Activated CD4-positive, alpha-beta T cell treated with anti-CD3 and anti-CD28 coated beads, Interleukin-2, amount 50 U/mL, for 48 hours (primary cell): ENCODE measurements at places on chromosomes 6 and 20.

GRCh38 chr20:31914170-31914569 lies 37.7 kb downstream of the PDRG1 start:
- no peak for DNase-seq

DNA sequence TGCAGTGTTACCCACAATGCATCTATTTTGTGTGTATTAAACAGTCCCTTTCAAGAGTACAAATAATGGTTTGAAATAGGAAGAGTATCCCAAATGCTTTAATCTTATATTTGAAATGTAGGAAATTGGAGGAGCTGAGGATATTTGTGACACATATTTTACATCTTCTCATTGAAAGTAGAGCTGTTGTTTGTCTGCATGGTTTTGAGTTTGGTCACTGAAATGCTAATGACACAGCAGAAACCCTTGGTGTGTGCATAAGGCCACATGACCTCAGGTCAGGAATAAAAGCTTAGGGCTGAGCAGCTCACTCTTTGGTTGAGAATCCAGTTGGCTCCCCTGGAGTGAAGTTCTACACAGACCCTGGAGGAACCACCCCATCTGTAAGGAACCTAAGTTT lies 49.8 kb downstream of the TPD52L1 start:
- no peak for DNase-seq

GRCh38 chr6:56538851-56539250 lies 103.8 kb downstream of the DST start:
- DNase-seq, result no peak

DNA sequence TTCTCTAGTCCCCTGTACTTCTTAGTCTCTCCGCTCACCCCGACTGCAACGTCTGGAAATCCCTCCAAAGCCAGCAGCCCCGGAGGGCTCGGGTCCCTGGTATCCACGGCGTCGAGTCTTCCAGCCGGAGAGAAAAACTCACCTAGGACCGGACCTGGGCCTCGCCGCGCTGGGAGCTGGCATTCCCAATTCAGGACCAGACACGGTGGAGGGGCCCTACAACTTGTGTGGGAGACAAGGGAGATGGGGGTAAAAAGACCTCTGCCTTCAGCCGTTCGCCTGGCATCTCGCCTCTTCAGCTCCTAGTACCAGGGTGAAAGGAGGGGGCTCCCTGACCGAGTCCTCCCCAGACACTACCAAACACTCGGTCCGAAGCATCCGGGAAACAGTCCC lies 64.3 kb downstream of the GPX5 start:
- no peak for DNase-seq

DNA sequence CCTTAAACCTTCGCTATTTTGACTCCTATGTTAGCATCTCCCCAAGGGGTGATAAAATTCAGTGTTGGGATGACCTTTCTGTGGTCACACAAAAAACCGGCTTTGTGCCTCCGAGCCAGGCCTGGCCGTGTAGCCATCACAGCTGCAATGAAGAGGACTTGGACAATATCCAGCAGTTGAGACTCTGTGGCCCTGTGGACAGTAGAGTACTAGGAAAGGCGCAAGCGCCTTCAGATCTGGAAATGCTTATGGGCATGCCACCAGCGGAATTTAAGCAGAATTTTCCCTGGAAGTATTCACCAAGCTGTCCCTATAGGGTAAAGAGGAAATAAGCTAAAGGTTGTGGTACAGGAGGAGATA lies 63.3 kb upstream of the SLC2A12 start:
- DNase-seq, result no peak

- DNase-seq, result no peak
Measured at GRCh38 chr6:169745405-169745804, 6.0 kb downstream of the DYNLT2 start.

DNA sequence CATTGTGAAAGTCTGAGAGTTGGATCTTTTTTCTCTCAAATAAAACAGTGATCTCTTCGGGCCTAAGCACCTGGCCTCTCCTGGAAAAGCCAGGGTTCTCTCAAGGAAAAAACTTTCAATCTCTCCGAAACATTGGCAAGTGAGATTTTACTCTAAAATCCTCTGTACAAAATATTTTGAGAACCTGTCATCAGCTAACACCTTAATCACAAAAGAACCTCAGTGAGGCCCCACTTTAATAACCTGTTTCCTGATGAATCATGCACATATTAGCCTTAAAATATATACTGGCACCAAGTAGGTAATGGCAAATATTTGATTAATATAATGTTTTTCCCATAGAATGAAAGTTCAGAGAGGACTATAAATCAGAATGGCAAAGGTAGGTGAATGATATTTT lies 177.9 kb downstream of the FRK start:
- DNase-seq, result no peak

- no peak for DNase-seq
Measured at GRCh38 chr6:232982-233640, 59.2 kb upstream of the DUSP22 start.

GRCh38 chr20:50026746-50027575 lies 44.2 kb downstream of the SNAI1 start:
- DNase-seq, result no peak

- no peak for DNase-seq
Measured at GRCh38 chr6:90135667-90136066, 161.0 kb downstream of the BACH2 start.

- DNase-seq, result no peak
Measured at GRCh38 chr20:31484001-31484400, 8.9 kb downstream of the REM1 start.

DNA sequence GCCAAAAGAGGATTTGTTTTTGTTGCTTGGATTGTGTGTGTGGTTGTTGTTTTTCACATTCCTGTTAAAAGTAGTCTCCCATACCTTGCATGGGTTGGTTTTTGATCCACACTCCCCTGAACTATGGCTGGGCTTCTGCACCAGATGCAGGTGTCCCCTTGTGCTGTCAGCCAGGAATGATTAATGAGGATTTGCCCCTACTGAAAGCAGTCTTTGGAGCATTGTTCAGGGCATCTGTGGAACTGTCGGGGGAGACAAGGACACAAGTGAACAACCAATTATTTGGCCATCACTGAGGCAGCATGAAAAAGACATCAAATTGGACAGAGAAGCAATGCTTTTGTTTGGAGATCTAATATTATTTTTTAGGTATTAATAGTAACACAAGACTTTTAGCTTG lies 373.2 kb upstream of the MMS22L start:
- DNase-seq, result no peak

- peak; percentile 26 for DNase-seq
Measured at GRCh38 chr6:130913120-130913519, 85.9 kb downstream of the SMLR1 start.

GRCh38 chr20:19397666-19398065 lies 185.2 kb downstream of the SLC24A3 start:
- DNase-seq, result no peak

GRCh38 chr20:8388141-8388540 lies 256.1 kb downstream of the PLCB1 start:
- no peak for DNase-seq

DNA sequence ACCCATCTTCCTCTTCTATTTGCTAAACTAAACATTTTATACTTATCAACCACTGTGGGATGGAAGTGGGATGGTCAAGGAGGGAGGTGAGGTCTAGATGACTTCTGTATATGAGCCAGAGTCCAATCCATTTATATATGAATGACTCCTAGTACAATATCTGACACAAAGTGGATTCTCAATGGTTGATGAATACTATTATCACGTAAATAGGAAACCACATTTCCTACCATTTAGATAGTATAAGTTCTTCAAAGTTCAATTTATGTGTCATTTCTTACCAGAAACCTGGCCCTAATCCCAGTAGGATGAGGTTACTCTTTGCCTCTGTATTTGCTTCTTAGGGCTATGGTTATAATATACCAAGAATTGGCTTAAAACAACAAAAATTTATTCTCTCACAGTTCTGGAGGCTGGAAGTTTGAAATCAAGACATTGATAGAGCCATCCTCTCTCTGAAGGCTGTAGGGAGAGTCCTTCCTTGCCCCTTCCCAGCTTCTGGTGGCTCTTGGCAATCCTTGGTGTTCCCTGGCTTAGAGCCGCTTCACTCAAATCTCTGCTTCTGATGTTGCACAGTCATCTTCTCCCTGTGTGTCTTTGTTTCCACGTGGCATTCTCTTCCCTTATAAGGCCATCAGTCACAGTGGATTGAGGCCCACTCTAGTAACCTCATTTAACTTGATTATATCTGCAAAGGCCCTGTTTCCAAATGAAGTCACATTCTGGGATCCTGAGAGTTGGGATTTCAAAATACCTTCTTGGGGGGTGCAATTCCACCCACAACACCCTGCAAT lies 41.0 kb upstream of the RAB23 start:
- no peak for DNase-seq

DNA sequence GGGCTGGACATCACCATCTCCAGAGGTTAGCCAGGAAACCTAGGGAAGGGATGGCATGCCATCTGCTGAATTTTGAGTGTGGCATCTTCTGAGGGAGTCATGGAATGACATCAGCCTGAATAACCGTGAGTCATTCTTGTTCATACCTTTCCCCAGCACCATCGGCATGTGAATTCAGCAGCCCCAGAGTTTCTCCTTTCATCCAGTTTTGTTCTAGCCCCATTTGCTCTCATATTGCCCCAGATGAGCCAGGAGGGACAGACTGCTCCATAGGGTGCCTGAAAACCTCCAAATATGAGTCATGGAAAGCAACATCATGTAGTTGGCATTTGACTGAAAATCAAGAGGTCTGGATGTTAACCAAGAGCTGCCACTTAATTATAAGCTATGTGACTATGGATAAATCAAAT lies 219.2 kb upstream of the SGK1 start:
- DNase-seq, result no peak

DNA sequence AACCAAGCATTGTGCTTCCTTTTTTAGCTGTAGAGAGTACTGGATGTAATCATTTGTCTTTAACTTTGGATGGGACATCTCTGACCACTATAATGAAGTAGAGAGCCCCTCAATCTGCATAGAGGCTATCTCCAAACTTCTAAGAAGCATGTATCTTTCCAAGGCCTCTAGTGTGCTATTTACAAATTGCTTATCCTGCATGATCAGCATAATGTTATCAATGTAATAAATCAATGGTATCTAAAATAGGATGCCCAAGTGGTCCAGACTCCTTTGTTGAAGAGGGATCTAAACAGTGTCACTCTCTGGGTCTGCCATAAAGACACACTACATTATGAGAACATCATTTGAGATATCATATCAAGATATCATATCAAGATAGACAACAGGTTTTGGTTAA lies 6.7 kb downstream of the TAAR9 start:
- DNase-seq, result no peak

- no peak for DNase-seq
Measured at GRCh38 chr6:170471491-170471890, 81.6 kb downstream of the PSMB1 start.

DNA sequence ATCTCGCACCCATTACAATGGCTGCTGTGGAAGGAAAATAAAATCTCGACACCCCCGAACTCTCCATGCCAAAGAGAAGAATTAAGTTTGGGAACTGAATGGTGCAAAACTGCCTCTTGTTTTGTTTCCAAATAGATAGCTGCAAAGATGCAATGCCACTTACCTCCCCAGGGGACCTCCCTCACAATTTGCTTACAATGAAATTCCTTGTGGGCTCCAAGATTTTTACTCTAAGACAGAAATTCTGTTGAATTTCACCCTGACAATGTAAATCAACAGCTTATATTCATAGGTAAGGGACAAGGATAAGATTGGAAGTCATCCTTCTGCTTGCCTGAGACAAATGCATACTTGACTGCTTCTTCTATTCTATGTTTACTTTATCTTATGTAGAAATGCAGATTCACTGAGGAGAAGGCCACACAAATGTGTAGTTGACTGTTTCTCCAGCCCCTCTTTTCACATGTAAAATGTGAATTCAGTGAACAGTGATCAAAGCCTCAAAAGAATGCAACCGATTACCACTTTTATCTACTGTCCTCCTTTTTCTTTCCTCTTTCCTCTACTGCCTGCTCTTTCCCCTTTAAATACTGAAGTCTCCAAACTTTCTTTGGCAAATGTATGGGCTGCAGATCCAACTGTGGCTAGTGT lies 36.6 kb downstream of the ADGRF4 start:
- no peak for DNase-seq

- DNase-seq, result no peak
Measured at GRCh38 chr6:100988391-100988984, 107.4 kb upstream of the ASCC3 start.

GRCh38 chr6:43725643-43726580 lies 38.3 kb upstream of the MRPS18A start:
- no peak for DNase-seq

DNA sequence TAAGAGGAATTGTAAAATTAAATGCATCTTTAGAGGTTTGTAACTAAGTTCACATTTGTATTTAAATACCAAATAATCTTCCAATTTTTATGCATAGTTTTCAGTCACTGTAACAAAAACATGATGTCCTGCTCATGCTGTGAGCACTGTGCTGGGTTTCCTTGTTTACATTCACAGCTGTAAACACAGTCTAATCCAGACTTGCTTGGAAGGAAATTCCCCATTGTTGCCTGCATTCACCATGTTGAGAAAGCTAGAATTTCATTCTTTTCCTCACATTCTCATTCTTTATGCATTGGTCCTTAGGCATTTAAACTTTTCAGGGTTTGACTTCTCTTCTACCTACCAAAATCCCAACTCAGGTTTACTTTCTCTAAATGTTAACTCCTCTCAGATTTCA lies 242.0 kb upstream of the TBX18 start:
- DNase-seq, result no peak

GRCh38 chr20:46995561-46996142 lies 101.0 kb downstream of the EYA2 start:
- no peak for DNase-seq

DNA sequence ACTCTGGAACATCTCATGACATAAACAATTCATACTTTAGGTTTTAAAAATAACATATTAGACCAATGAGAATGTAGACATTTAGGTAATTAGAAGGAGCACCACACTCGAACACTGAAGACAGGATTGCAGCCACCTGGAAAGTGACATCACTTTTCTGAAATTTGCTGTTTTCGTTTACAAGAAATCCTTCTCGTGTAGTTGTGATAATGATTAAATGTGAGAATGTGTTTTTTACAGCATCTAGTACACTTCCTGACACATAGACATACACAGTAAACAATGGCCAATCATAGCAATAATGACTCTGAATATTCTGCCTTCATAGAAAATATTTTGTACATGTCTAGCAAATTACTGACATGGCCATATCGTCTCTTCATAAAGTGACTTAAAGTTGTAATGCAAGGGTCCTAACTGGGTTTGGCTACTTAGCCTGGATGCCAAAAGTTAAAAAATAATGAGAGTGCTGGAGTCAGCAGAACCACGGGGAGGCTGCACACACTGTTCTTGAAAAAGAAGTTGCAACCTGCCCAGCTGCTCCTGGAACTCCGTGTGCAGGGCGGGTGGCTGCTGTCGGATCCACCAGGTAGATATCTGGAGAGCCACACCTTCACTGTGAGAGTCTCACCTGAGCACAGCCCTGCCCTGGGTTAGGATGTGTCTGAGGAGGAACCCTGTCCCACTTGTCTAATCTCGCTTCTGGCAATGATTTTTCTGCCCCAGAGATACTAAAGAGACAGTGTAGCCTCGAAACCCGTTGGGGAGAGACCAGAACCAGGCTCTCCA lies 212.9 kb downstream of the QKI start:
- DNase-seq, result no peak

DNA sequence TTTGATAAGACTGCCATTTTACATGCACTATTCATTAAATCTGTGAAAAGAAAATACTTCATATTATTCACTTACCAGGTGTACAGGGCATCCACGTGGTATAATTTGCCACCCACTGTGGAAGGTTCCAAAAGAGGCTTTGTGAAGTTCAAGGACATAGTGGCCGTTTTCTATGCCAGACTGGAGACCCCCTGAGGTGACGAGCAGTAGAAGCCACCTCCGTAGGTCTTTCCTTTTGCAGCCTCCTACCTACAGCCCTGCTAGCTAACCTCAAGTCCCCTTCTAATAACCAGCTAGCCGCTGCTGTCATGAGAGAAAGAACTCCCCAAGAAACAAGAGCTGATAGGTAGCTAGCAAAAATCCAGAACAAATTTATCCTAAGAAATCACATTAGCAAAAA lies 110.5 kb downstream of the ARHGAP18 start:
- DNase-seq, result no peak
